ENCODE measurements at places on chromosomes 11 and 22.

DNA sequence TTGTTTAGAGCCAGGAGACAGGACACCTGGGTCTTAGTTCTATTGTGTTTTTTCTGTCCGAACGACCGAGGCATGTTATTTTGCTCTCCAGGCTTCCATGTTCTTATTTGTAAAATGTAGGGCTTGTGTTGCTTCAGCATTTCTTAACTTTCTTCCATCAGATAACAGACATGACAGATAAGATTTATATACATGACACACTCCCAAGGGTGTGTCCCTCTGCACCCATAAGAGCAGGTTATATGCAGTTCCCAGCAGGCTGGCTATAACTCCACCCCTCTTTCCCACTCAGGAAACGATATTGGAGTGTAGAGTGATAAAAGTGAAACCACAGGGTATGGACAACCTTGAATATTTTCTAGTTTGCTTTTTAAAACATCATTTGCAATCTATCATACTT lies 65.8 kb downstream of the APIP start:
- no peak for DNase-seq

DNA sequence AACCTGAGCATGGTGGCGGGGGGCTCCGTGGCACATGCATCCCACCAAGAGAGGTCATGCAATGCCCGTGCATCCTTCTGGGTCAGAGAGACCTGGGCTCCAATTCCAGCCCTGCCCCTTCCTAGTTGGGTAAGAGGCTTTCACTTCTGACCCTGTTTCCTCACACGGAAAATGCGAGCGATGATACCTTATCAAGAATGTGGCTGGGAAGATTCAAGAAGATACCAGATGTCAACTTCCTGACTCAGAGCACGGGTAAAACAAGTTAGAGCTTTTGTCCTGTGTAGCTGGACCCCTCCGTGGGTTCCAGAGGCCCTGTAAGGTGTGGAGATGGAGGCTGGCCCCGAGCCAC lies 8.7 kb upstream of the DGKZ start:
- peak; percentile 24 for DNase-seq

GRCh38 chr22:39806109-39806508 lies 87.5 kb downstream of the ENTHD1 start:
- DNase-seq: no peak

- no peak for DNase-seq
These were observed 702 bp upstream of the KCNJ4 start for GRCh38 chr22:38455530-38456271.

DNA sequence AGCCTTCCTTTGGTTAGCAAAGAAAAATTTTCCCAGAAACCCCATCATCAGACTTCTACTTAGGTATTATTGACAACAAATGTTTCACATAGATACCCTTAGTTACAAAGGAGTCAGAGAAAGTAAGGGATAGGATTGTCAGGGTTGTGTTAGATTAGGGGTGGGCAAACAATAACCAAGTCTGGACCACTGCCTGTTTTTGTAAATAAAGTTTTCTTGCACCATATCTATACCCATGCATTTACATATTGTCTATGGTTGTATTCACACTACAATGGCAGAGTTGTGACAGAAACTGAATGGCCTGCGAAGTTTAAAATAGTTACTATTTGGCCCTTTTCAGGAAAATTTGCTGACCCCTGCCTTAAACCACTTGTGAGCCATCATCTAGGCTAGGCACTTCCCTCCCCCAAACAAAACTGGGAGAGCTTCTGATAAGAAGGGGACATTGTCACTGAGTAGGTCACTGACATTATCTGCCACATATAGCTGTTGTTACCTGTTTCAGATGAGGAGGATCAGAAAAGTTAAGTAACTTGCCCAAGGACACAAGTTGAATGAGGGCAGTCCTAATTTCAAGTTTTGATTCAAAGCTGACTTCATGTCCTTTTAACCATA lies 40.7 kb upstream of the TMEM135 start:
- no peak for DNase-seq

DNA sequence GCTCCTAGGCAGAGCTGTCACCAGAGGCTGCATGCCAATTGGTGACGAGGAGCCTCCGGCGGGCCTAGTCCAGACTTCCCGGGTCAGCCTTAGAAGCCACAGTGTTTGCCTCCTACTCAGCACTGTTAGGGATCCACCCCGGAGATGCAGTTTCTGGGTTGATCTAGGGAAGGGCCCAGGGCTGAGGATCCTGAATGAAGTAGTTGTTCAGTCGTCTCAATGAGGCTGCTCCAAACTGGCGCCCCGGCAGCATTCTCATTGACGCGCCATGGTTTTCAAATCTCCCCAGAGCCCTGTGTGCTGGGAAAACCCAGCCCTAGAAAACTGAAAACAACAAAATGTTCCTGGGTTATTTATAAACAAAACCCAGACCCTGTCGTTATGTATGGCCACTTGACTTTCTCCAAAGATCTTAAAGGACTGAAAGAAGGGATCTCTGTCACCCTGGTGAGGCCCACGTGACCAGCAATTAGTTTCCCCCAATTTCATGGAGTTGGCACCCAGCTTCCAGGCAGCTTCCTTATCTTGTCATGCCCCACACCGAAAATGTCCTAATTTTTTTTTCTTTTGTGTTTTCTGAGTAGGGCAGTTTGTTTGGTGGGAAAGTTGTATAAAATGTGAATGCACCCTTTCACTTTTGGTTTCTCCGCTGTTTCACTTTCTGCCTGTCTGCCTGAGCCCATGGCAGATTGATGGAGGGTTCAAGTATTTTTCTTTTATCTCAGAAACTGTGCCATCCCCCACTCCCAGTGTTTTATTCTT lies 2.0 kb upstream of the EHD1 start:
- no peak for DNase-seq

GRCh38 chr11:4466871-4467442 lies 15.5 kb upstream of the OR52K1 start:
- DNase-seq: no peak

- DNase-seq: no peak
These were observed 271.9 kb downstream of the ST3GAL4 start for GRCh38 chr11:126627421-126627820.

- DNase-seq: no peak
These were observed 454.6 kb downstream of the MIAT start for GRCh38 chr22:27111796-27112672.

- no peak for DNase-seq
These were observed 1.0 kb downstream of the PIWIL4 start for GRCh38 chr11:94568200-94568599.

GRCh38 chr11:115643549-115644270 lies 139.5 kb upstream of the CADM1 start:
- no peak for DNase-seq

DNA sequence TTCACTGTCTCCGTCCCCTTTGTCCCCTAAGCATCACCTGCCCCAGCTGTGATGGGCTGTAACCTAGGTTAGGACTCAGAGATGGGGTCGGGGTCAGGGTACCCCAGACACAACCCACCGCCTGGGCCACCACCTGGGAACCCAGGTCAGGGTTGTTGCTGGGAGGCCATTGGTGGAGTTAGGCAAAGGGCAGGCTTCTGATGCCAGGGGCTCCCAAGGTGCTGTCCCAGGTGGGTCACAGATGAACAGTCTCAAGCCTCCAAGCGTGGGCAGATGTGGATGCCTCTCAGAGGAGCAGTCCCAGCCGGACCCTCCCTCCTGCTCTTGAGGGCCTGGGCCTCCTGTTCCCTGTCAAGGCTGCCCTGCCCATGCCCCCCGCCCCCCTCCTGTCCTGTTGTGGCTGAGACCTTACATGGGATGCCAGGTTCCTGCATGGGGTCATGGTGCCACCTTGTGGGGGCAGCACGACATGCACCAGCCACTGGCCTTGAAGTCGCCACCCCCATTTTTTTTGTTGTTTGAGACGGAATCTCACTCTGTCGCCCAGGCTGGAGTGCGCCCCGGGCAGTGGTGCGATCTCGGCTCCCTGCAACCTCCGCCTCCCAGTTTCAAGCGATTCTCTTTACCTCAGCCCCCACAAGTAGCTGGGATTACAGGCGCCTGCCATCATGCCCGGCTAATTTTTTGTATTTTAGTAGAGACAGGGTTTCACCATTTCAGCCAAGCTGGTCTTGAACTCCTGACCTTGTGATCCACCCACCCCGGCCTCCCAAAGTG lies 12.1 kb downstream of the GATD1 start:
- peak; percentile 36 for DNase-seq

Measured in brain microvascular endothelial cell (primary cell).